ENCODE measurements at places on chromosomes 2 and 18.

- ATAC-seq, result no peak
These were observed 257.3 kb upstream of the CXCR4 start for GRCh38 chr2:136375017-136375901.

- ATAC-seq, result no peak
These were observed 142.7 kb upstream of the ZNF804A start for GRCh38 chr2:184455624-184456023.

GRCh38 chr18:74081966-74082741, 65.5 kb downstream of the FBXO15 start:
- ATAC-seq, result peak; percentile 48

DNA sequence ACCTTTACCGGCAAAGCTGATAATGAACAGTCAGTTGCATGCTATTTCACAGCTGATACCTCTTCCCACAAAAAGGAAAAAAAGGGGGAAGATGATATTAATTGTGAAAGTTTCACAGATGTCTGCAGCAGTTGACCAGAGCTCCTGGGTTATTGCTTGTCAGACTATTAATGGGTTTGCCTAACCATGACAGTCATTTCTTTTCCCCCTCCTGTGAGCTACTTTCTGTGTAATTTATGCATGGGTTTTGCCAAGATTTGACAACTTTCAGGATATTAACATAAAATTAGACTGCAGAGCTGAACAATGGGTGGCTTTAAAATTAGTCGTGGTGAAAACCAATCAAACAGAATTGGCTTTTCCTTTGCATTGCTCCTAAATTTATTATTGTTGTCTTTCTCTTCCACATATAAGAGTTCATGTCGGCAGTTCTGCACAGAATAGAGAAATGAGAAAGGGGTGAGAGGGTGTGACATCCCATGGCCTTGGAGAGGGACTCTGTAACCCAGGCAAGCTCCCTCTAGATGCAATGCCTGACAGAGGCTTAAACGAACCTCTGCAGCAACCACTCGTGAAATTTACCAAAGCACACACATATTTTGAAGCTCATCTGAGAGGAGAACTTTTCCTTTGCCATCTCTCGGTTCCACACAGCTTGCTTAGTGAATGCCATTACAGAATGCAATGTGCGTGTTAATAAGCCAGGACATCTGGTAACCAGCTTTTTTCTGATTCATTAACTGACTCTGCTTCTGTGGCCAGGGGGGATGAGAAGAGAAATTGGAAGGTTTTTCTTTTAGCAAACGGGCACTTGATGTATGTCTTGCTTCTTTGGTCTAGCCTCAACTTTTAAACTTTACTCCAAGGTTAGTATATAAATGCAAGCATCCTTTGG, 82.2 kb upstream of the ITGA4 start:
- no peak for ATAC-seq

- ATAC-seq, result no peak
These were observed 74.3 kb upstream of the CYRIA start for GRCh38 chr2:16739778-16740581.

- ATAC-seq, result no peak
These were observed 650 bp downstream of the ACKR3 start for GRCh38 chr2:236570081-236570868.

GRCh38 chr2:190106783-190107182, 44.3 kb upstream of the MSTN start:
- no peak for ATAC-seq

DNA sequence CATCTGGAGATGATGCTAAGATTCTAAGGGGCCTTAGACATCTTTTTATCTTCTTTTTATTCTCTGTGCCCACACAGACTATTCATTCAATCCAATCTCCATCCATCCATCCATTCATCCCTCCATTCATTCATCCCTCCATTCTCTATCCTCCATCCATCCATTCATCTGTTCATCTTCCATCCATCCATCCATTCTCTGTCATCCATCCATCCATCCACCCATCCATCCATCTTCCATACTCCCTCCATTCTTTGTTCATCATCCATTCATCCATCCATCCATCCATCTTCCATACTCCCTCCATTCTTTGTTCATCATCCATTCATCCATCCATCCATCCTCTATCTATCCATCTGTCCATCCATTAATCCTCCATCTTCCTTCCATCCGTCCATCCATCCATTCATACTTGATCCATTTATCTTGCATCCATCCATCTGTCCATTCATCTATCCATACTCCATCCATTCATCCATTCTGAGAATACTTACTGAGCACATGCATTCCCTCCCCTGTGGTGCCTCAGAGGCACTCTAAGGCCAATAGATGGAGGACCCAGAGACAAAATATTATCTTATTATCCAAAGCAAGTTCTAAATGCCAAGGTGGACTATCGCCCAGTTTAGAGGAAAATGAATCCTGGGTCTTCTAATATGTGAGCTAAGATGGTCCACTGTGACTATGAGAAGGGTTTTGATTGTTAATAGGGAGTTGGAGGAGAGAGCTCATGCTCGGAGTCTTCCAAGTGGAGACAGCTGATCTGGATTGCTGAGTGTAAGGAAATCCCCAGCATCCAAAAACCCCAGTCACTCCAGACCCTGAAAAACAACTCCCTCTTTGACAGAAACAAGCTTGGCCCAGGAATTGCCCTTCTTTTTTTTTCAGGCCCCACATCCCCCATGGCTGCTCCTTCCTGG, 152.6 kb upstream of the MYCN start:
- no peak for ATAC-seq

DNA sequence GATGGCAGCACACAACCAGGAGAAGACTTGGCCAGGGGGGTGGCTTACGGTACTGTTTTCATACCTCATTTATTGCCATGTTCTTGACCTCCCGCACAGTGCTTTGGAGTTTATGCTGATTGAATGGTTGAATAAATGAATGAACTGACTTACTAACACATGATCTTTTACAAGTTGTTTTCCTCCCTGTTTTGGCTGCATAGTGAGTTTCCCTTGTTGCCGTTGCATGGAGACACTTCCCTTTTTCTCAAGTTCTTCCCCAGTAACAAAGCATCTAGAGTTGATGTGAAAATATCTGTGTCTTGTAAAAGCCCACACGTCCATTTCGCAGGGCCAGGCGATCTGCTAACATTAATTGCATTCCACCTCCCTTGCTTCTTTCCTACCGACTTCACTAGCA, 35.7 kb upstream of the RAB1A start:
- peak; percentile 44 for ATAC-seq

- peak; percentile 40 for ATAC-seq
These were observed 32.6 kb downstream of the MARCHF4 start for GRCh38 chr2:216339456-216340279.

DNA sequence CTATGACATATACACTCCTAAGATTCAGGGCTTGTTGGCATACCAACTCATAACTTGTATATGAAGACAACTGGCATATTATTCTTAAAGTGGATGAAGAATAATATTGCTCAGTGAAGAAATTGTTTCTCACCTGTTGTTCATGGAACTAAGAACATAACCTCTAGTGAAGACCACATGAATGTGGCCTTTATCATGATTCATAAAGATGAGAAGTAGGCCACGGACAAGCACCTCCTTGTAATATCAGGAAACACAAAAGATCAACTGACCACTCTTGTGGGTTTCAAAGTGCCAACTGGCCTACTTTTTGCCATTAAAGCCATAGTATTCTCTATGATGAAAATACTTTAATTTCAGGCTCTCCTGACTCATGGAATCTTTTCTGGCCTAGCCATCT, 407.4 kb downstream of the GRB14 start:
- ATAC-seq, result no peak

- ATAC-seq, result no peak
These were observed 87.5 kb upstream of the NEDD4L start for GRCh38 chr18:57956491-57956890.

DNA sequence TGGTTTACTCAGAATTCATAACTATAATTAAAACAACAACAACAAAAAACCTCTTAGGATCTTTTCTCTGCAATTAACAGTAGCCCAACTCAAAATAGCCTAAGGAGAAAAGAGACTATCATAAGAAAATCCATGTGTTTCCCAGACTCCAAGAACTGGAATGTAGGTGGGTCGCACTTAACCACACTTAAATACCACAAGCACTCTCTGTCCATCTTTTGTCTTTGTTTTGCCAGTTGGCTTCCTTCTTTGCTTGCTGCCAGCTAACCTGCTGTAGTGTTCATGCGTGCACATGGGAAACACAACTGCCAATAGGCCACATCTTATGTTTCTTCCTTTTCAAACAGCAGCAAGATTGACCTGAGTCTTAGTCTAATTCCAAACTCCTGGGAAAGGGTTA, 24.1 kb upstream of the ACVR1 start:
- no peak for ATAC-seq

DNA sequence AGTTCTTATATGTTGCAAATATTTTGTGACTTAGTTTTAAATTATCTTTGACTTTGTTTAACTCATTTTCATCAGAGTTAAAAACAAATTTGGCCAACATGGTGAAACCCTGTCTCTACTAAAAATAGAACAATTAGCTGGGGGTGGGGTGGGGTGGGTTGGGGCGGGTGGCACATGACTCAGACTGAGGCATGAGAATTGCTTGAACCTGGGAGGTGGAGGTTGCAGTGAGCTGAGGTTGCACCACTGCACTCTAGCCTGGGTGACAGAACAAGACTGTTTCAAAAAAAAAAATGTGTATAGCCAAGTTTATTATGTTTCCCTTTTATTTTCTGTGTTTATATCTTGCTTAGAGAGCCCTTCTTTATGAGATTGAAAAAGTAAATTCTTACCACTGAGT, 14.2 kb upstream of the LIPG start:
- ATAC-seq, result peak; percentile 38

DNA sequence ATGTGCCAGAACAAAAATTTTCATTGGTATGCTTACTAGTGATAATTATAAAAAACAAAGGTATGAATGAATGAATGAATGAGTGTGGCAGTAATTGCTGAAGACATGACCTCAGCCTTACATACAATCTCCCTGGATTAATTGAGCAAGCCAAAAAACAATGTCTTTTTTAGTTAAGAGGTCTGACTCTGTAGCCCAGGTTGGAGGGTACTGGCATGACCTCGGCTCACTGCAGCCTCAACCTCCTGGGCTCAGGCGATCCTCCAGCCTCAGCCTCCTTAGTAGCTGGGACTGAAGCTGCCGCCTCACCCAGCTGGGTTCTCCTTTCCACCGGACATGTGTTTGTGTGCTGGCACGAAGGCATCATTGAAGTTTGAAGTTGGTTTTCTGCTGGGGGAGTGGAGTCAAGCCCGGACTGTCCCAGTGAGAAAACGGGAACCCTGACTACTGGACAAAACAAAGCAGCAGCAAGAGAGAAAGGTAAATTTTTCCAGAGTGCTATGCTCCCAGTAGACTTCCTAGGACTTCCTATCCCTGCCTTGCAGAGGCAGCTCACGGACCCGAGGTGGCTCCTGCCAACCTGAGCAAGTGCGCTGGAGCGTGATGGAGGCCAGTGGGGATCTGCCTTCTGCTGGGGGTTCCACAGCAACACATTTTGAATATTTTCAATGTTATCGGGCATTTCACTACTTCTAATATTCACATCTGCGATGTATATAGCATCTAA, 6.4 kb upstream of the IMP4 start:
- no peak for ATAC-seq

GRCh38 chr2:217797661-217798069, 205.1 kb downstream of the TNS1 start:
- ATAC-seq, result no peak

- ATAC-seq, result peak; percentile 25
These were observed 86.8 kb downstream of the RBMS1 start for GRCh38 chr2:160406591-160407392.

DNA sequence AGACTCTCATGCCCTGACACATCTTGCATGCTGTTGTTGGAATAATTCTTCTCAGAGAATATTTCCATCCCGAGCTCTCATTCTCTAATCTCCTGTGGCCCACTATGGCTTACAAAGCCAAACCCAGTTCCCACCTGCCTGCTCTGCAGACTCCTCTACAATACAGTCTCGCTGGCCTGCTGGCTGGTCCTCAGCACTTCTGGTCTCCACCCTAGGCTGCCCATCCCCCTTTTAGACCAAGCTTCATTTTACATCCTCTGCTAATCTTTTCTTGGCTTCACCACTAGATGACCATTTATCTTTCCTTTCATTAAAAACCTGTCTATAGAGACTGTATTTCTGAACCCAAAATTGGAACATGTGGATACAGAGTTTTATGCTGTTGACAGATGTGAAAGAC, 42.5 kb upstream of the YPEL5 start:
- no peak for ATAC-seq

DNA sequence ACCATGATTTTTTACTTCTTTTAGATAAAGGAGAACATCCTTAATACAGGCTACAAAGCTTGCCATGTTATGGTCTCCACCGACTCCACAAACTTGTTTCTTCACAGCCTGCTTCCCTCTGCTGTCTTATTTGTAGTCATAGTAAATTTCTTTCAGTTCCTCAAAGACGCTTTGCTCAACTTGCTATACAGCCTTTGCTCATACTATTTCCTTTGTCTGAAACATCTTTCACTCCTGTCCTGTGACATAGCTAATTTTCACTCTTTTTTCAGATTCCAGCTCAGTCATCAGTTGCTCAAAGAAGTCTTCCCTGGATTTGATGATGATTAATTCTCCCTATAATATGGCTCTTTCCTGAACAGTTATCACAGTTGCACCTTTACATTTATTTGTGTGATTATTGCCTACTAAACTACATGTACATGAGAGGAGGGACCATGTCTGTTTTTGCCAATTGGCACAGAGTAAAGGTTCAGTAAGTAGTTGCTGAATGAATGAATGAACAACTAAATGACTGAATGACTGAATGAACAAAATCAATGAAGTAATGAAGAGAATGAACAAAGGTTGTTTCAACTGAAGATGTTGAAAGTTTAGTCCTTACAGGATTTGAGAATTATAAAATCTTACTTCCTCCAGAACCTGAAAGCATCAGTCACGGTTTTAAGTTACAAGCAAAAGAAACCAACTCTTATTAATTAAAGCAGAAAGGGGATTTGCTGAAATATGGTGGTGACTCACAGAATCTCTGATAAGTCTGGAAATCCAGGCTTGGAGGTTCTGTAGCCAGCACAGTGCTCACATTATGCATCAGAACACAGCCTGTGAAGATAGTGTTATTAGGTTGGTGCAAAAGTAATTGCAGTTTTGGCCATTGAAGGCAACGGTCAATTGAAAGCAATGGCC, 186.4 kb upstream of the FAM98A start:
- no peak for ATAC-seq

GRCh38 chr18:77165503-77166188, 33.1 kb upstream of the MBP start:
- peak; percentile 85 for ATAC-seq

GRCh38 chr18:7642331-7642890, 75.3 kb downstream of the PTPRM start:
- no peak for ATAC-seq

- ATAC-seq, result no peak
These were observed 29.0 kb downstream of the SLC1A4 start for GRCh38 chr2:65018141-65018582.

DNA sequence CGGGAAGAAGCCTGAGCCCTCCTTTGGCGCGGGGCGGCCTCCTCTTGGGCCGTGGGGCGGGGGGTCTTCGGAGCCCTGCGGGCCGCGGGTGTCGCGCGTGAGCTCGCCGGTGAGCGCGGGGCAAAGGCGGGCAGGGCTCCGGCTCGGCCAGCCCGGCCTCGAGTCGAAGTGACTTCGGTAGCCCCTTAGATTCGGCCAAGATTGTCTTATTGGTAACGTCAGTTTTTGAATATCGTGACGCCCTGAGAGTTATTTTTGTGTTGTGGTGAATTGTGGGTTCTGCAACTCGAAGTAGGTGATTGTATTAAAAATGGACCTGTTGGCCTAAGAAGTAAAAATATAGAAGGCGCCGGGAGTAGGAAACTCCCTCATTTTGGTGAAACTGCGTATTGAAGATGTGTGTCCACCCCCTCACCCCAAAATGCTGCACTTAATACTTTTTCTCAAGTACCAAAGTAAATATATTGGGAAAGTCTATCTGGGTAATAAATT, 669 bp downstream of the MARCHF7 start:
- ATAC-seq, result peak; percentile 28

Measured in motor neuron (in vitro differentiated cells).